Sciatic nerve (tissue), 2 donors: ENCODE measurements at places on chromosomes 6 and 20.
A peak's percentile ranks its signal among the peaks of the same experiment; 100 is the strongest.

GRCh38 chr20:62682912-62683517, 25.6 kb upstream of the NTSR1 start:
- DNase-seq = no peak

GRCh38 chr20:48015141-48015910, 230.0 kb upstream of the SULF2 start:
- DNase-seq = no peak

GRCh38 chr20:44587035-44587980, 4.9 kb downstream of the PKIG start:
- no peak for DNase-seq

DNA sequence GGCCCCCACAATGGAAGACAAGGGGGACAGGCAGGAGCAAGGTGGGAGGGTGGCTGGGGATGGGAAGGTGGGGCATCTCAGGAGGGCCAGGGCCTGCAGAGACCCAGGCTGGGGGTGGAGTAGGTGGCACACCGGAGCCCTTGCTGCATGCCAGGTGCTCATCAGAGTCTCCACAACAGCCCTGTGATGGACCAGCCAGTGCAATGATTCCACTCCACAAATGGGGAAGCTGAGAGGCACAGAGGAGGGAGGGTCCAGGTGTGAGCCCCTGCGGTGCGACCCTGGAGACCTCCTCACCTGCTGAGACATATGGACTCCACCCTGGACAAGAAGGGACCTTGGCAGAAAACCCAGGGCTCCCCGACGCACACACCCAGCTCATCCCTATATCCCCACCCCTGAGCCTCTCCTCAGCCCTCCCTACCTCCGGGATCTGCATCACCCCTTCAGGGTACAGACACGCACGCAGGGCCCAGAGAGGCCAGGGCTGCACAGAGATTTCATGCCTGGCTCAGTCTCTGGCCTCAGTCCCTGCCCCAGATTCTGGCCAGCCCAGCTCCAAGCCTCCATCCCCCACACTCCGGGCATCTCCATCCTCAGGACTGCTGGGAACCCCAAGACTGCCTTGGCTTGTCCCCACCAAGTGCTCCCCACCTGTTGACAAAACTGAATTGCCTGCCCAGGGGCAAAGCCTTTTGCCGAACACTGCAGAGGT, 7.1 kb upstream of the GRM4 start:
- DNase-seq = peak; percentile 17

- DNase-seq = no peak
These were observed 47.3 kb upstream of the TNFAIP3 start for GRCh38 chr6:137819740-137820139.

GRCh38 chr6:83609248-83609647, 96.9 kb downstream of the PRSS35 start:
- no peak for DNase-seq

DNA sequence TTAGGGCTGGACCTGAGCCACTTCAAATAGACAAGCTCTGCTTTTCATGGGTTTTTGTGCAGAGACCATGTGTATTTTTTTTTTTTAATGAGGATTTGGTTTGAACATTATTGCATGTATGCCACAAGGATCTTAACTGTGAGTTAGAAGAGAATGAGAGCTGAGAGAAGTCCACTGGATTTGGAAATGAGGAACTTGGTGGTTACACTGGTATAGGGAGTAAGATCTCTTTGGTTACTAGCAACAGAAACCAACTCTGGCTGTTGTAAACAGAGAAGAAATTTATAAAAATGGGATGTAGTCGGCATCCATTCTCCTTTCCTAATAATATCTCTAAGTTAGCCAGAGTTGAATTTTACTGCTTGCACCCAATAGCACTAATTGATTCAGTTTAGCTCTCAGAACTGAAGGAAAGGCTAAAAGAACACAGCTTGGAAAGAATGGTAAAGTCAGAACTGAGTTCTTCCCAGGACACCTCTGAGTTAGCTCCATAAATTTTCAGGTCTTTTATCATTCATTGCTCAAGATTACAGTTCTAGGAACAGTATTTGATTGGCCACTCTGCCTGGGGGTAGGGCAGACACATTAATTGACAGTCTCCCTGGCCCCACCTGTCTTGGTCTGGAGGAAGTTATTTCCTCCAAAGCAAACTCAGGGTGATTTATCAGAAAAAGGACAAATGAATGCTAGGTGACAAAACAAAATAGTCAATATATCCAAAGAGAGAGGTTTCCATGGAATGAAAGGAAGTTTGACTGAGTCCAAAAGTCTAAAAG, 3.9 kb upstream of the WFDC2 start:
- no peak for DNase-seq

- DNase-seq = peak; percentile 27
These were observed 101.2 kb downstream of the ERMARD start for GRCh38 chr6:169852504-169853195.

- no peak for DNase-seq
These were observed 1131.8 kb downstream of the GRIK2 start for GRCh38 chr6:102525336-102525735.
